ENCODE measurements at places on chromosomes 16 and 17. TPM values are rescaled to one million over a fixed set of nuclear protein-coding genes. Genes with fewer than 3 reads are reported as not detected.
A peak's percentile ranks its signal among the peaks of the same experiment; 100 is the strongest.

Gene SOST
- polyA plus RNA-seq = 54.7 TPM

DNA sequence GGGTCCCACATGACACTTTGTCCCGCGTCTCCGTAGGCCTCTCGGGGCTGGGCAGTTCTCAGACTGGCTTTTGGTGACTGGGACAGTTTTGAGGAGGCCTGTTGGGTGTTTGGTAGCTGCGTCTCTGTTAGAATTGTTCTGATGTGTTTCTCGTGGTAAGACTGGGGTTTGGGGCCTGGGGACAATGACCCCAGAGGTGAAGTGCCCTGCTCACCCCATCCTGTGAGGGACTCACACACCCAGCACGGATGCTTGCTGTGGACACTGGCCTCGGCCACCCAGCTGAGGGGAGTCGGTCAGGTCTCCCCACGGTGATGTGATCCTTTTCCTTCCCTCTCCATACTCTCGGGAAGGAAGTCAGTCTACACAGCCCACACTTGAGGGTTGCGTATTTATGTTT lies 50.3 kb downstream of the METRNL start:
- no peak for DNase-seq

GRCh38 chr16:23753908-23754593 lies 775 bp upstream of the CHP2 start:
- no peak for DNase-seq

GRCh38 chr16:48836636-48837035 lies 226.7 kb upstream of the N4BP1 start:
- no peak for DNase-seq

- DNase-seq = no peak
Measured at GRCh38 chr17:82941021-82942001, 101.5 kb upstream of the ZNF750 start.

Gene BRD7
- polyA plus RNA-seq = 139 TPM

Gene ACAP1
- polyA plus RNA-seq = 9.1 TPM

Gene ZNF771
- polyA plus RNA-seq = 5.5 TPM

Gene SAMD14
- polyA plus RNA-seq = 20.9 TPM

Gene CLEC10A
- polyA plus RNA-seq = 1.4 TPM

- no peak for DNase-seq
Measured at GRCh38 chr17:27575096-27575911, 55.7 kb upstream of the LGALS9 start.

DNA sequence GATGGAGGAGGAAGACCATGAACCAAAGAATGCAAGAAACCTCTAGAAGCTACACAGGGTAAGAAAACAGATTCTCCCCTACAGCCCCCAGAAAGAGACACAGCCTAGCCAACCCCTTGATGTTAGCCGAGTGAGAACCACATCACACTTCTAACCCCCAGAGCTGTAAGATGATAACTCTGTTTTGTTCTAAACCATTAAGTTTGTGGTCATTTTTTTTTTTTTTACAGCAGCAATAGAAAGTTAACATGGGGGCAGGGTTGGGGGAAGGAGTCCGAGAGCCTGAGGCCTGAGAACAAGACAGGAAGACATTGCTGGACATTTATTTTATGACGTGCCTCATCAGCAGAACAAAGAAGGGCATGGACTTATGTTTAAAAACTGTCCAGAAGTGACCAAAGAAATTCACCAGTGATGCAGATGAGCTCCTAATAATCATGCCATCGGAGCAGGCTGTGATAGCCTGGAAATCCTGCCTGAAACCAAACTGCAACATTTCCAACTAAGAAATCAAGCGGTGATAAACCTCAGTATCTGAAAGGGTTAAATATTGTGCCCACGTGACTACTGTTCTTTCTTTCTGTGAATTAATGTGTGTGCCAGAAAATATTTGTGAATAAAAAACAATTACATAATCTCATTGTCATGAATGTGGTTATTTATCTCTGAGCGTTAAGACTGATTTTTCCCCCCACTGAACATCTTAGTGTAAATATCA lies 1.1 kb downstream of the ABCA9 start:
- DNase-seq = no peak

GRCh38 chr17:64158831-64159590 lies 29.1 kb upstream of the ERN1 start:
- DNase-seq = no peak

GRCh38 chr16:70156207-70156978 lies 17.2 kb upstream of the CLEC18C start:
- DNase-seq = no peak

GRCh38 chr17:16273499-16273898 lies 56.5 kb downstream of the PIGL start:
- no peak for DNase-seq

Gene GAS2L2
- 0.05 TPM for polyA plus RNA-seq

Gene CWC25
- 24.3 TPM for polyA plus RNA-seq

GRCh38 chr17:32357615-32358014 lies 7.7 kb downstream of the ZNF207 start:
- no peak for DNase-seq

DNA sequence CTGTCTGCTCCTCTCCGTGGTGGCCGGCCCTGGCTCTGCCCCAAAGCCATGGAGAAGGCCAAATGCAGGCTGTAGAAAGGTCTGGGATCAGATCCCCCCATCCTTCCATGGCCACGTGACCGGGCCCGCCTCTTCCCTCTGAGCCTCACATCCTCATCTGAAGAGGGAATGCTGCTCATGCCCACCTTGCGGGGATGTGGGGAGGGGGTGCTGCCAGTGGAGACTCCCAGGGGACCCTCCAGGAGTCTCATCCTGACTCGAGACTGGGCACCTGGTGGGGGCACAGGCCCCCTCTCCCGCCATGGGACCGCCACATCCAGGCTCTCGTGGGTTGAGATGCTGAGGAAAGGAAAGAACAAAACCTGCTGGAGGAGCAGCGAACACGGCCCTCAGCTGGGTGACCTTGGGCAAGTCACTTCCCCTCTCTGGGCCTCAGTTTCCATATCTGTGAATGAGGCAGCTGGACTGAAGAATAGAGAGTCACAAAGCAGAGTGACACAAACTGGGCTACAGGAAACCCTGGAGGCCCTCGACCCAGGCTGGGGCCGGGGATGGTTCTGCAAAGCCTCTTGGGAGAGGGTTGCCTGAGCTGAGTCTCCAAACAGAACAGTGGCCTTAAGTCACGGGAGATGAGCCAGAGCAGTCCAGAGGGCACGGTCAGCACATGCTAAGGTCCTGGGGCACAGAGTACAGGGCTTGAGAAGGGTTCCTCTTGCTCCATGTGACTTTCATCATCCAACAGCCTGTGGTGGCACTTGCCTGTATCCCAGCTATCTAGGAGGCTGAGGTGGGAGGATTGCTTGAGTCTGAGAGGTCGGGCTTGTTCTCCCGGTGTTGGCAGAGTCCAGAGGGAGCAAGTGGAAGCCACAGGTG lies 30.1 kb downstream of the SOCS1 start:
- DNase-seq = no peak

DNA sequence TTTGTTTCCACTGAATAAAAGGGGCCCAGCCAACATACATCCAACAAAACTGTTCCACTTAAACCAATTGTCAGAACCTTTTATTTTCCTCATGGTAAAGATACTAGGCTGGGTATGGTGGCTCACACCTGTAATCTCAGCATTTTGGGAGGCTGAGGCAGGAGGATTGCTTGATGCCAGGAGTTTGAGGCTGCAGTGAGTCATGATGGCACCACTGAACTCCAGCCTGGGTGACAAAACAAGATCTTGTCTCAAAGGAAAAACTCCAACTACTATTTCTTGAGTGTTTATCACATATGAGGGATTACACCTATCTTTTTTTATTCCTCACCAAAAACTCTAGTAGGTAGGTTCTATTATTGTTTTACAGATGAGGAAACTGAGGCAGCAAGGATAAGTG lies 4.7 kb upstream of the PSMC5 start:
- no peak for DNase-seq

Gene TCF25
- polyA plus RNA-seq = 122 TPM

Gene HCRT
- polyA plus RNA-seq = not detected

Gene BICDL2
- 1.2 TPM for polyA plus RNA-seq

DNA sequence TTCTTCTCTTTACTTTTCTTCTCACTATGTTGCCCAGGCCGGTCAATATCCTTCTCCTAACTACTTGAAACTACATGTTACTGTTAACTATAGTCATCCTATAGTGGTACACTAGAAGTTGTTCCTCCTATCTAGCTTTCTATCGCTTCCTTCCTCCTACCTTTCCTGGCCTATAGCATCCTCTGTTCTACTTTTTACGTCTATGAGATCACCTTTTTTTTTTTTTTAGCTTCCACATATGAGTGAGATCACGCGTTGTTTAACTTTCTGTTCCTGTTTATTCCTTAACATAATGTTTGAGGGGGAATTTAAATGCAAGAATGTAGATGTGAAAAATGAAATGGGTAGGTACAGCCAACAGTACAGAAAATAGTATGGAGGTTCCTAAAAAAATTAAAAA lies 30.5 kb upstream of the YPEL2 start:
- no peak for DNase-seq

GRCh38 chr16:7372095-7372494 lies 39.5 kb downstream of the RBFOX1 start:
- no peak for DNase-seq

- no peak for DNase-seq
Measured at GRCh38 chr17:75864448-75864871, 9.3 kb upstream of the WBP2 start.

DNA sequence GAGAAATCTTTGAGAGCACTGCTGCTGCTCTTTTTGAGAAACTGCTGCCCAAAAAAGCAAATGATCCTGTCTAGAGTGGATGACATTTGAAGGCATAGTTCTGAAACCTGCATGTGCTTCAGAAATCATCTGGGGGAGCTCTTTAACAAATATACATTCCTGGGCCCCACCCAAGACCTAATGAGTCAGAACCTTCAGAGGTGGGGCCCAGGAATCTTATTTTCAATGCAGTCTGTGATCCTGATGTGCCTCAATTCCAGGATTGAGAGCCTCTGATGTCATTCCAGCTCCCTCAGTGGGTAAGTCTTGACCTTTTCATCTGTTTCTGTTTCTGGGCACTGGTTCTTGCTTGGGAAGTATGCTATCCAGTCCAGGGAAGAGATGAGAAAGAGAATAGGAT lies 42.3 kb downstream of the HNF1B start:
- DNase-seq = no peak

Gene NPB
- polyA plus RNA-seq = 1.00 TPM

DNA sequence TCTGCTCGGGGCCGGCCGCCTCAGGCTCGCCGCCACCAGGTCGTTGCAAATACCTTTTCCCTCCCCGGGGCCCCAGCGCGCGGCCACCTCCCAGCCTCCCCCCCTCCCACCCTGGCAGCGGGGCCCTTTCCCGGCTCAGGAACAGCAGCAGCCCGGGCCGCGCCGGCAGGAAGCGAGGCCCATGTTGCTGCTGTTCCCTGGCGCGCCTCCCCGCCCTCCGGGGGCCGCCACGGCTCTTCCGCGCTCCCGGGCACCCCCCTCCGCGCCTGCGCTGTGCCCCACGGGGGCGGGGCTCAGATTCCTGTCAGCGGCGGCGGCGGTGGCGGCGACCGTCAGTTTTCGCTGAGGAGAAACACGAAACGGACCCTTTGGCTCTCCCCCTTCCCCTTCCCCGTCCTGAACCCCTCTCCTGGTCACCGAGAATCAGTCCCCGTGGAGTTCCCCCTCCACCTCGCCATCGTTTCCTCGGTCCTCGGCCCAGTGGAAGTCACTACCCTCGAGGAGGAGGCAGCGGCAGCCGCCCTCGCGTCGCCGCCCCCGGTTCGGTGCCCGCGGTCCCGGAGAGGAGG lies at the start of gene NFAT5:
Gene NFAT5 (plus strand): TSS at position 296 of the 569 bp plus-strand sequence. CDS start 336 bp downstream, outside the sequence.
- DNase-seq = peak; percentile 89

- DNase-seq = no peak
Measured at GRCh38 chr17:335691-336090, 16.9 kb downstream of the RPH3AL start.

- DNase-seq = no peak
Measured at GRCh38 chr17:42061646-42062487, 11.5 kb upstream of the C17orf113 start.

Gene NHERF2
- polyA plus RNA-seq = 121 TPM

Gene FBXO39
- polyA plus RNA-seq = 0.12 TPM

GRCh38 chr17:36111068-36111490 lies 7.5 kb downstream of the CCL4 start:
- no peak for DNase-seq

DNA sequence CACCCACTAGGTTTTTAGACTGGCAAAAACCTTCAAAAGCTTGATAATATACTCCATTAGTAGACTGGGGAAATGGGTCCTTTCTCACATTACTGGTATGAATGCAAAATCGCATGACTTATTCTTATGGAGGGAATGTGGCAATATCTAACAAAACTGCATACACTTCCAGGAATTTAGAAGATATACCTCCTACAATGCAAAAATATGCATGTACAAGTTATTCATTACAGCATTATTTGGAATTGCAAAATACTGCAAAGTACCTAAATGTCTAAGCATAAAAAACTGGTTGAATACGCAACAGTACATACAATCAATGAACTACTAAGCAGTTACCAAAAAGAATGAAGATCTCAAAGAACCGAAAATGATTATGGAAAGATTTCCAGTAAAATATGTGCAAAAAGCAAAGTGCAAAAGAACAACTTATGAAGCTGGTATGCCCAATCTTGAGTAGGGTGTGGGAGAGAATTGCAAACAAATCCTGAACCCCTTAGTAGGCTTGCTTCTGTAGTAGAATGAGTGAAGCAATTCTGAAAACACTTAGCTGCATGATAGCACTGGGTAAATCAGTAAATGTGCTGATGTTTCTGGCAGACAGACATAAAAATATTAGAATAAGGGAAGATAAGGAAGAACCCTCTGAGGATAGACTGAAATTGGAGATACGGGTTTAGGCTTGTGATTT lies 180.1 kb downstream of the PARN start:
- no peak for DNase-seq

- DNase-seq = no peak
Measured at GRCh38 chr17:43900858-43901754, 6.2 kb downstream of the MPP2 start.

- no peak for DNase-seq
Measured at GRCh38 chr17:38867968-38868816, 1.7 kb upstream of the LASP1 start.

- no peak for DNase-seq
Measured at GRCh38 chr16:49200223-49200820, 81.3 kb downstream of the CBLN1 start.

Gene RFFL
- polyA plus RNA-seq = 20.8 TPM

GRCh38 chr16:72091217-72091616 lies 2.2 kb downstream of the TXNL4B start:
- no peak for DNase-seq

DNA sequence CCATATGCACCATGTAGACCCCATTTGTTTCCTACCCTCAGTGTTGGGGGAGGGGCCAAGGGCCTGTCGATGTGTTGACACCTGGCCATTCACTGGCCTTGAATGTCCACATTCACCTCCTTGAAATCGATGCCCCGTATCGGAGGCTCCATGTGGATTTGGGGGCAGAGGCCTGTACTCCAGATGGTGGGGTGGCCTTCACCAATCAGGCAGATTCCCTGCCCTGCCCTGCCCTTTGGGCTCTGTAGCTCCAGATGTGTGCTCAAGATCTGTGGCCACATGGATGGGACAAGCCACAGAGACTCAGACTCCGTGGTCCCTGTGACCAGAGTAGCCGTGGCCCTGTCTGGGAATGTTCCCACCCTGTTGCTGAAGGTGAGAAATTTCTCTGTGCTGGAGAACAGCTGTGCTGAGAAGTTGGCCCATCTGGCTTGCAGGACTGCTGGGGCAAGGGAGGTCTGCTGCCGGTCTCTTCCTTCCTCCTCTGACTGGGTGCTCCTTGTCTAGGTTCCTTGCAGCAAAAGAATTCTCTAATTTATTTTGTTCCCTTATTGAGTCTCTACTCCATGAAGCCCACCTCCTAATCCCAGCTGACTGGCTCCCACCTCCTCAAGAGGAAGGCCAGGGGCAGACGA lies 221.3 kb downstream of the SEC14L1 start:
- DNase-seq = no peak

Gene MYH1
- polyA plus RNA-seq = 0.05 TPM

Gene TP53TG3
- not detected for polyA plus RNA-seq

- no peak for DNase-seq
Measured at GRCh38 chr17:77445760-77446532, 305.2 kb downstream of the SEC14L1 start.
